ENCODE measurements at places on chromosomes 11 and 22. TPM values are rescaled to one million over a fixed set of nuclear protein-coding genes. Genes with fewer than 3 reads are reported as not detected.
A peak's percentile ranks its signal among the peaks of the same experiment; 100 is the strongest.

DNA sequence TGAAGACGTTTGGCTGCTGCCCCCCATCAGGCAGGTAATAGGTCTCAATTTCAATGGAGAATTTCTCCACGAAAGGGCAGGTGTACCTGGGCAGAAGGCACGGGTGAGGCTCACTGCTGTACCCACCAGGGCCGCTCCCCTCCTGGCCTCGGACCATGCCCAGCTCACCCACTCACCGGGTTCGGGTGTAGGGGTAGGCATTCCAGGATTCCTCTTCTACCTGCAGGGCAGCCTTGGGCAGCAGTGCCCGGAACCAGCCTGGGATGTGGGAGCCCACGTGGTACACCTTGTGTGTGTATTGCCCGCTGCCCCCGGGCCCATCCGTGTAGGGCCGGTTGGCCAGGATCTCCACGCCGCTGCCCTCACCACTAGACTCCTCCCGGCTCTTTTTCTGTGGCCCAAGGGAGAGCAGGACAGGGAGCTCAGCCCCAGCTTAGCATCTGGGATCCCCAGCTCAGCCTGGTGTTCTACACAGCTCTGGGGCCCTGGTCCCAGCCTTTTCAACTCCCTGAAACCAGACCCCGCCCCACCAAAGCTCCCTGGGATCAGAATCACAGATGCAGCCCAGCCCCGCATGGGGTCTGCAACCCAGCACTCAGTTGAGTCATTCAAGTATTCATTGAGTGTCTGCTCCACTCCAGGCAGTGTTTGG is 2.7 kb downstream of the PITPNM1 start:
- no peak overlapping the region for H3K27ac ChIP-seq
- no peak for DNase-seq
- no peak overlapping the region for H3K4me3 ChIP-seq
- H3K36me3 ChIP-seq = no peaks in the 10 kb centered on the region
- H3K4me1 ChIP-seq = peaks cover 13% of the 10 kb centered on the region
- no peaks in the 10 kb centered on the region for H3K27me3 ChIP-seq

- H3K27me3 ChIP-seq = peaks cover 64% of the 10 kb centered on the region
- no peak for DNase-seq
- H3K4me1 ChIP-seq = no peaks in the 10 kb centered on the region
- H3K36me3 ChIP-seq = no peaks in the 10 kb centered on the region
- H3K27ac ChIP-seq = no peak overlapping the region
Measured at GRCh38 chr11:13966013-13966412, 3.5 kb downstream of the SPON1 start.

DNA sequence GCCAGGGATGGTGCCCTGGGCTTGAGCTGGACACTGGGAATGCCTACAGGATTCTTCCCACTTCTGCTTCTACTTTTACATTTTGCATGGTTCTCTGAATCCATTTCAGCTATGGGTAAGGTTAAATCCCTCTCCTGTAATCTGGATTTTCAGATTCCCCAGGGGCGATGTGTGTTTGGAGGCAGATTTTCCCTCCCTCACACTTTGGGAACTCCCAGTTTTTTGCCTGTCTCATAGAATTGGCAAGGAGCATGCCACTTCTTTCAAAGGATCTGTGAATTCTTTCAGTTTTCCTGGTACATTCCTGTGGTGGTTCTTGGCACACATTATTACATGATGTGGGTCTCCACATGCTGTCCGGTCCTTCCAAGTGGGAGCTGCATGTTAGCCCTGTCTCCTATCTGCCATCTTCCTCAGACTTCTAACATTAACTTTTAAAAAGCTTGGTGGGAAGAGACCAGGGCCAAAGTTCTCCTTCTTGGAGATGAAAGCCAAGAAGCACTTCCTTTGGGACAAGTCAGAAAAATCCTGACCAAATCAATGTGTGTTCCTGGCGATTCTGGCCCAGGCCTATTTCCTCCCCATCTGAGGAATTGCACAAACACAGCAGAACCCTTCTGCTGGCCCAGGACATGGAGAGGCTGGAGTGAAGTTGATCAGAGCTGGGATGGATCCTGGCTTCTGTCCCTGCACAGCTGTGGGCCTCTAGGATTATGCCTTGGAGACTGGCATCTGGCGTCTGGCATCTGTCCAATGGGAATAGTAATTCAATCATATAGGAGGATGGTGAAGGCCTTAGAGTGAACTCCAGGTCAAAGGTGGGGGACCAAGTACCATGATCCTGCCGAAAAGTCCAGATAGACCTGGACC is 5.4 kb upstream of the APOL2 start:
- 0 out of 2 replicates have a peak overlapping the region, but pooled peaks have one; percentile 4 for H3K27ac ChIP-seq
- no peak overlapping the region for H3K4me3 ChIP-seq
- no peaks in the 10 kb centered on the region for H3K27me3 ChIP-seq

- H3K4me1 ChIP-seq = peaks cover 21% of the 10 kb centered on the region
- DNase-seq = peak; percentile 95
- no peaks in the 10 kb centered on the region for H3K36me3 ChIP-seq
- peaks cover 5% of the 10 kb centered on the region for H3K27me3 ChIP-seq
Measured at GRCh38 chr11:130827451-130828377, 88.6 kb downstream of the SNX19 start.

DNA sequence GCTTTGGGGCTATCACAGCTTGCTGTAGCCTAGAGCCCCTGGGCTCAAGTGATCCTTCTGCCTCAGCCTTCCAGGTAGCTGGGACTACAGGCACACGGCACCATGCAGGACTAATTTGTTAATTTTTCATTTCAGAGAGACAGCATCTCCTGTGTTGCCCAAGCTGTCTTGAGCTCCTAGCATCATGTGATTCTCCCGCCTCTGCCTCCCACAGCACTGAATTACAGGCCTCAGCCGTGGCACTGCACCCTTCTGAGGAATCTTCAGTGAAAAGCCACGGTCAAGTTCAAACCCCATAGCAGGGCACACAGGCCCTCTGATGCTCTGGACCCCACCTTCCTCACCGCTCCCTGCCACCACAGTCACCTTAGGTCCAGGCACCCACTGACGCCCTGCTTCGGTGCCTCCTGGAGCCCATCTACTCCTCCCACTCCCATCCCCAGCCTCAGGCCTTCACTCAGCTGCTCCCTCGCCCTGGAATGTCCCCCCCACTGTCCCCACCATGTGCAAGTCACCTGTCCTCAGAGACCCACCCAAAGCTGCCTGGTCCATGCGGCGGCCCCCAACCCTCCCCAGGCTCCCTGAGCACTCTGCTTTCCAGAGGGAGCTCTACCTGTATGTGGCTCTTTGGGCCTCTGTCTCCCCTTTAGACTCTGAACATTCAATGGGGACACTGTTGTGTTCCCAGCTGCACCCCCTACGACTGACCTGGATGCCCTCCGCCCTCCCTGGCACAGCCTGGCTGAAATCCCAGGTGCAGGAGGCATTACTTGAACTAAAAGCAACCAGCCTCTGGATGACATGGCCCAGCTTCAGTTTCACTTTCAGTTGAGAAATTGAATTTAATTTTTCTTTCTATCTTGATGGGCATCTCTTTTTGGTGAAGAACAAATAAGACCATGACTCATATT is 1.6 kb downstream of the APOL2 start:
- H3K36me3 ChIP-seq = no peaks in the 10 kb centered on the region
- DNase-seq = peak; percentile 52
- H3K4me3 ChIP-seq = peak overlapping the region; percentile 81

Gene PRR33
- polyA plus RNA-seq = not detected

Gene CNTN5
- polyA plus RNA-seq = not detected

Gene PHF21B
- not detected for polyA plus RNA-seq
